ENCODE measurements at places on chromosomes 6 and 20.
A peak's percentile ranks its signal among the peaks of the same experiment; 100 is the strongest.

DNA sequence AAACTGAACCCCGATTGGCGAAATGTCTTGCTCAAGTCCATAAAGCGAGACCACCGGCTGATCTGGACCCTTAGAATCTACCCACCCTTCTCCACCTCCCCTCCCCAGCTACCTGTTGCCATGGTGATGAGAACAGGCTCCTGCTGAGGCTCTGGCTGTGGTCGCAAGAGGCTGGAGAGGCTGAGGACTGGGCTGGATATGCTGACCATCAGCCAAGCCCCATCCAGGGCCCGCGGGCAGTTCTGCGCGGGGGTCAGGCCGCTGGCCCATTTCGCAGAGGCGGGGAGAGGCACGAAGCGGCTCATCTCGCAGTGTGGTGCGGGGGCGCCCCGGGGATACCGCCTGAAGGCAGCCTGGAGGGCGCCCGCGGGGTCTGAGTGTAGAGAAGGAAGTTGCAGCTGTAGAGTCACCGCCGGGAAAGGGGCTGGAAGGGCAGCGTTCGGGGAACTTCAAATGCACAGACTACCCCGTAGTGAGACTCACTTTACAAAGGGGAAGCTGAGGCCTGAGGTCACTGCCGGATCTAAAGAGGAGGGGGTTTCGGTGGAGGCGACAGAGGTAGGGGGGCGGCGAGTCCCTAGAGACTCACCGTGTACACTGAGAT, 671 bp downstream of the TAPBP start:
- DNase-seq, result no peak

- no peak for DNase-seq
These were observed 120.1 kb downstream of the SNX5 start for GRCh38 chr20:17848249-17849048.

GRCh38 chr20:62708591-62709536, at the start of gene NTSR1:
NTSR1 (plus strand) TSS chr20:62708836; CDS start chr20:62709208, 372 bp downstream.
- no peak for DNase-seq

GRCh38 chr20:63496596-63497120, 2.2 kb downstream of the EEF1A2 start:
- no peak for DNase-seq

GRCh38 chr6:37802810-37803209, 16.7 kb upstream of the ZFAND3 start:
- no peak for DNase-seq

DNA sequence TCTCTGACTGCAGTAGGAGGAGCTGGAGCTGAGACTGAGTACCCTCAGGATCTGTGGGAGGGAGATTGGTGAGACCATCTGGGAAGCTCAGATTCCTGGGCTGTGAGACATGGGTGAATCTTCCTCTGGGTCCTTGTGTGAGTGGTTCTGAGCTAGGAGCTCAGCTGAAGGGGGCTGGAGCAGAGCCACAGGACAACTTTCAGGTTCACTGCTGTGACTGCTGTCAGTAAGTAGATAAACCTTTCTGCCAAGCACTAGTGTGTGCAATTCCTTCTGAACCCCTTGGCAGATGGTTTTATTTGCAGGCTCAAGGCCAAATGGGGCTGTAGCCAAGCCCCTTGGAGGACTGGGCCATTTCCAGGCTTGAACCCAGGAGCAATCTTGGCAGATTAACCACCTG, 49.6 kb upstream of the SNAP91 start:
- no peak for DNase-seq

DNA sequence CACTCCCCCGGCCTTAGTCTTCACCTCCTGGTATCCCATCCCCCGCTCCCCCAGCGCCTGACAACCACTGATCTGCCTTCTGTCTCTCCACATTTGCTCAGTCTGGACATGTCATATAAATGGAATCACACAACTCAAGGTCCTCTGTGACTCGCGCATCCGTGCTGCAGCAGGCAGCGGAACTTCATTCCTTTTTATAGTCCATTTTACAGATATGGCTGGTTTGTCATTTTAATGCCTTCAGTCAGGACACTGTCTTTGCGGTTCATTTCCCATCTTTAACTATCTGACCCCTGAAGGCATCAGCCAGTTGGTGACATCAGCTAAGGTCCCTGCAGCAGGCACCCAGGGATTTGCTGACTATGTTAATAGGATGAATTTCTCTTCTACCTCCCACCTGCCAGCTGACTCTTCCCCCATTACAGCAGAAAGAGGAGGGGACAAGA, 125.7 kb downstream of the ZMYND8 start:
- no peak for DNase-seq

DNA sequence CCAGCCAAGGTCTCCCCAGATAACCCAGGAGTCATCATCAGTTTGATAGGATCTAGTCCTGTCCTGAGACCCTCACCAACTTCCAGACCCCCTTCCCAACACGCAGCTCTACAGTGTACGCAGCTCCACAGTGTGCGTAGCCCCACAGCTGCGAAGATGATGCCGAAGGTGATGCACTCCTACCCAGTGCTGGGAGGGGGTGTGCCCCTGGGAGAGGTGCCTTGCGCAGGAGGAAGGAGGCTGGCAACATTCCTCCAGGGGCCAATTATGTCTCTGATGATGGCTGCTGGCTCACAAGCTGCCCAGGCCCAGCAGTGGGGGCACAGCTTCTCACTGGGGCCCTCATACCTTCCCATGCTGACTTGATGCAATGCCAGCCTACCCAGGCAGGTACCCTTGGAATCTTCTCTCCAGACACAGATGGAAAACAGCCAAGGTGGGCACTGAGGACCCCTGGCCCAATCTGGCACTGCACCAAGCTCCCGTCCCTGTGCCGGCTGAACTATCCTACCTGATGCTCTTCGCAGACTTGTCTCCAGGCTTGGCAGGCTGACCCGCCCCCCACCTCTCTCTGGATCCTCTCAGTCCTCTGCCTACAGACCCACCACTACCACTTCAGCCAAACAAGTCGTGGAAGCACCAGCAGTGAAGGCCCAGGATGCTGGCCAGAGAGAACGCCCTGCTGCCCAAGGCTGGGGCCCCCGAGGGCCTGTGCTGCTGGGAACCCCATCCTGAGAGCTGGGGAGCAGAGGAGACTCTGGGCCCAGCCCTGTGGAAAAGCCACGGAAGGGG, 1.4 kb downstream of the ZNF512B start:
- DNase-seq, result no peak

GRCh38 chr6:138571181-138571580, 71.9 kb upstream of the NHSL1 start:
- DNase-seq, result no peak

DNA sequence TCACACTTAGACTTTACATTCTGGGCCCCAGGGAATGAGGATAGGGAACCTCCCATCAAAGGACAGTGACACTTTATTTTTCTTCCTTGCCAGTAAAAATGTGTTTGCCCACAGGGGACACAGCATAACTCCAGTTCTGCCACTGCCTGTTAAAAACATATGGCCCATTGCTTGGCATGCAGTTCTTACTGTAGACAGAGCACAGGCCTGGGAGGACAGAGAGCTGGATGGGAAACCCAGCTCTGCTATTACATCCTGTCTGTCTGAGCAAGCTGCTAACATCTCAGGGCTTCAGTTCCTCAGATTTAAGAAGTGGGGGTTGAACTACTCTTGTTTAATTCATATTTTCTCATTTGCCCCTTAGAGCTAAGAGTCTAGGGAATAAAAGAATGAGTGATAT, 120.2 kb downstream of the AKAP7 start:
- DNase-seq, result no peak

DNA sequence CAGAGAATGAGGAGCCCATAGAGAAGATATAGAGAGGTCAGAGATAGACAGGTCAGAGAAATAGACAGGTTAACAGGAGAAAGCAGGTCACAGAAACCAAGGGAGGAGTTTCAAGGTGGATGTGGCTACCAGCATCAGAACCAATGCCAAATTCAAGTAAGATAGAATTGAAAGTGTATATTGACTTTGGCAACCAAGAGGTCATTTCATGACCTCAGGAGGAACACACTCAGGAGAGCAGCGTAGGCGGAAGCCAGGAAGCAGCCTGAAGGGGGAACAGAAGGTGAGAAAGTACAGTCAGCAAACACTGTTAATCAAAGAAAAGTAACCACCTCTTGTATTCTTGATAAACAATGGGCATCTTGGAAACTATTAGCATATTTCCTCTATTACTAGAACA, 33.9 kb upstream of the ALDH8A1 start:
- no peak for DNase-seq

- DNase-seq, result peak; percentile 21
These were observed 903 bp downstream of the CNKSR3 start for GRCh38 chr6:154509421-154510143.

DNA sequence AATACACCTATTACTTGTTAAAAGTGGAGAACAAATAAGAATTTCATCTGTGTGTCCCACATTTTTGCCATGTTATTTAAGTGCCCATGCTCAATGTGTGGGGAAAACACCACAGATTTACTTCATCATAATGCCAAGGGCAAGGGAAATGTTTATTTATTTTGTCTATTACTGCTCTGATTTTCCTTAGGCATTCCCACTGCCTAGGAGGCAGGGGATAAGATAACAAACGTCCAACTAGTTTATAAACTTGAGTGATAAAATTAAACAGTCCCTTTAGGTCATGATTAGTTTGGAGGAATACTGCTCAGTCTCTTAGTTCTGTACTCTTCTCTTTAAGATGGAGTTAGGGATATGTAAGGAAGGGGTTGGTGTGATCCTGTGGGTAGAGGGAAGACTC, 598.4 kb upstream of the MARCKS start:
- DNase-seq, result no peak

- no peak for DNase-seq
These were observed 421.8 kb upstream of the JARID2 start for GRCh38 chr6:14824060-14824459.

GRCh38 chr6:39910744-39911143, 23.5 kb downstream of the MOCS1 start:
- DNase-seq, result no peak

DNA sequence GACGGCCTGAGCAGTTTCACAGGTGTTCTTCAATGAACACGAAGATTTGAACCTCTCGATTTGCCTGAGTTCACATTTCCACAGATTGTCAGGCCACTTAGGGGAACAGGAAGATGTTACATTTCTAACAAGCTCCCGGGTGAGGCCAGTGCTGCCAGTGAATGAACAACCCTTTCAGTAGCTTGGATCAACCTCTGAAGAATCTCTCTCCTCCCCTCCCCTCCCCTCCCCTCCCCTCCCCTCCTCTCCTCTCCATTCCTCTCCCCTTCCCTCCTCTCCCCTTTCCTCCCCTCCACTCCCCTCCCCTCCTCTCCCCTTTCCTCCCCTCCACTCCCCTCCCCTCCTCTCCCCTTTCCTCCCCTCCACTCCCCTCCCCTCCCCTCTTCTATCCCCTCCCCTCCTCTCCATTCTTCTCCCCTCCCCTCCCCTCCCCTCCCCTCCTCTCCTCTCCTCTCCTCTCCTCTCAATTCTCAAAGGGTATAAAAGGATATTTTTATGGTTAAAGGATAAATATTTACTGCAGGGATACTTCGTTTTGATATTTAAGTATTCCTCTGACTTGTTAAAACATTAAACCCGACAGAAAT, 114.1 kb upstream of the INSM1 start:
- DNase-seq, result no peak

GRCh38 chr6:66568271-66568670, 861.2 kb upstream of the EYS start:
- DNase-seq, result no peak

DNA sequence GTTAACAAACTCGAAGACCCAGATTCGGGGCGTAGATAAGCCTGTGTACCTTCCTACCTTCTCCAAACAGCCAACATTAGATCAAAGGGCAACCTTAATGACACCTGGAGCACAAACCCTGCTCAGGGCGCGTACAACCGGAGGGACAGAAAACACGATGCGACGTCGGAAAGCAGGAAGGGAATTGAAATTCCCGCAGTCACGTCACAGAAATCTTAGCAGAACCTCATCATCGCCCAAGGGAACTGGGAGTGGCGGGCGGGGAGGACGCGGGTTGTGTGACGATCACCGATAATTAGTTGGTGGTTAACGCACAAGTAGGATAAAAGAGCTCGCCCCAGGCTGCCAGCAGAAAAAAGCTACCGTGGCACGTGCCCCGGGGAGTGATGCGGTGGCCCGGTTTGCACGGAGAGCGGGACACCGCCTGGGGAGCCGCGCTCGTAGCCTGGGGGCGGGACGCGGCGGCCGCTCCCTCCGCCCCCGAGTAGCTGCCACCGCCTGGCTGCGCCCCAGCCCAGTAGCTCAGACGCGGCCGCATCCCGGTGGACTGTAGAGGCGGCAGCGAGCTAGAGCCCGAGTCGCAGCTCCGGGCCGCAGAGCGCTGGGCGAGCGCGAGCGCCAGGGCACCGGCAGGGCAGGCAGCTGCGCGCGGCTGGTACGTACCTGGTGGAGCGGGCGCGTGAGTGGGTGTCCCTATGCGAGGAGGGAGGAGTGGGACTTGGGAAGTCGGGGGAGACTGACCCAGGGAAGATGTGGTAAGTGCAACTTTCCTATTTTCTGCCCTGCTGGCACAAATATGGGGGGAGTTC, at the start of gene PKIB:
Gene PKIB (plus strand): TSS at position 525 of the 809 bp plus-strand sequence. CDS start 107,390 bp downstream, outside the sequence.
- DNase-seq, result peak; percentile 77

DNA sequence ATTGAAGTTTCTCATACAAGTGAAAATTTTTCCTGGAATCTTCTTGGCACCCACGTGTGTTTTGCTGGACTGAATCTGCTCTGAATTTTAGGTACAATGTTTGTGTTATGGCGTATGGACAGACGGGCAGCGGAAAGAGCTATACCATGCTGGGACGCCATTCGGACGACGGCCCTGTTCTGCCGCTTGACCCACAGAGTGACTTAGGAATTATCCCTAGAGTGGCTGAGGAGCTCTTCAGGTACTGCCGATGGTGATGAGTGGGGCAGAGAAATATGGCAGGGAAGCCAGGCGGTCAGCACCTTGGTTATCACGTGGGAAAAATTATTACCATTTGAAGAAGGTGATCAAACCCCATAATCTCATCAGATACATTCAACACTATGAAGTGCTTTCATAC, 36.3 kb downstream of the KIF25 start:
- no peak for DNase-seq

GRCh38 chr20:20621195-20621594, 91.2 kb downstream of the RALGAPA2 start:
- no peak for DNase-seq

DNA sequence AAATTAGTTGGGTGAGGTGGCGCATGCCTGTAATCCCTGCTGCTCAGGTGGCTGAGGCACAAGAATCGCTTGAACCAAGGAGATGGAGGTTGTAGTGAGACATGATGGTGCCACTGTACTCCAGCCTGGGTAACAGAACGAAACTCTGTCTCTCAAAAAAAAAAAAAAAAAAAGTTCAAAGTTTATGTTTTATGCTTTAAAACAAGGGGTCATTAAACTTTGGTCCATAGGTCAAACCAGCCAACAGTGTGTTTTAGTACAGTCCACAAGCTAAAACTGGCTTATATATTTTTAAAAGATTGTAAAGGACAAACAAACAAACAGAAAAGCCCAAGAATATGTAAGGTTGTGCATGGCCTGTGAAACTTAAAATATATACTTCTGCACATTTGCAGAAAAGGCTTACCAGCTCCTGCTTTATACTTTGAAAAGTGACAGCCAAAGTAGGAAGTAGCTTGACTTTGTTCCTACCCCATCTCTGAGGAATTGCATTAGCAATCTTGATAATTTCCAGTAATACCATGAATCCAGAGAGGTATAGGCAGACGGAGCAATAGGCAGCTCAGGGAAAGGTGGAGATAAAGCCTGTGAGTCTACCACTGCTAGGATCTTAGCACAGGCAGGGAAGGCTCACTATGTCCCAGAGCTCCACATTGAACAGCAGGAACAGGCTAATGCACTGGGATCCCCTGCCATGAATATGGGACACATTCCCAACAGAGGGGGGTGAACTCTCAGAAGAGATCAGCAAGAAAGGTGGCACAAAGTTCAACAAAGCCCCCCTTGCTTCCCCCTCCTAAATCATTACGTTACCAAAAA, 30.5 kb downstream of the MCM8 start:
- DNase-seq, result no peak

GRCh38 chr6:69138893-69139494, 503.9 kb downstream of the ADGRB3 start:
- DNase-seq, result no peak

- no peak for DNase-seq
These were observed 104.0 kb upstream of the CARMIL1 start for GRCh38 chr6:25175196-25175595.

Data from neuronal stem cell (in vitro differentiated cells).